ENCODE measurements at places on chromosomes 4 and X.

- DNase-seq, result no peak
Observed at GRCh38 chr4:123081971-123082370, 159.6 kb upstream of the NUDT6 start.

DNA sequence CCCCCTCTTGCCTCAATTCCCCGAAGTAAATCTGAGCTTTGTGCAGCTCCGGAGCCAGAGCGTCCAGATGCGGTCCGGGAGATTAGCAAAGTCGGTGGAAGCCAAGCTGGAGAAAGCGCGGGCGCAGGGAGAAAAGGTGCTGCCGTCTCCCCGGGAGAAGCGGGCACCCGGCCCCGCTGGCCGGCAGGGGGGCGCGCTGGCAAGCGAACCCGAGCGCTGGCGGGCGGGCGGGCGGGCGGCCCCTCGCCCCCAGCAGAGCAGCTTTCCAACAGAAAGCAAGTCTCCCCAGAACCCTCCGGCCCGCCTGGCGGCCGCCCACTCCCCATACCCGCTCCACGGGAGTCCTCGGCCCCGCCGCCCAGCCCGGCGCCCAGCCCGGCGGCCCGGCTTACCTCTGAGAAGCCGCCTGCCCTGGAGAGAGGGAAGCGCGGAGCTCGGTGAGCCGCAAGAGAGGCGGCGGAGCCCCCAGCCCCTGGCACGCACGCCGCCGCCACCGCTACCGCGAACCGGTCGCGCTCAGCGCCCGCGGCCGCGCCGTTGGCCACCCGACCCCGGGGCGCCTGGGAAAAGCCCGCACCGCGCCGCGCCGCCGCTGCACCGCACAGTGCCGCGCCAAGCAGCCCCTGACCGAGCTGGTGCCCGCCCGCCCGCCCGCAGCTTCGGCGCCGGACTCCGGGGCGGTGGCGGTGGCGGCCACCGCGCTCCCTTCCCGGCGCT is 529 bp upstream of the CITED1 start:
- no peak for DNase-seq

DNA sequence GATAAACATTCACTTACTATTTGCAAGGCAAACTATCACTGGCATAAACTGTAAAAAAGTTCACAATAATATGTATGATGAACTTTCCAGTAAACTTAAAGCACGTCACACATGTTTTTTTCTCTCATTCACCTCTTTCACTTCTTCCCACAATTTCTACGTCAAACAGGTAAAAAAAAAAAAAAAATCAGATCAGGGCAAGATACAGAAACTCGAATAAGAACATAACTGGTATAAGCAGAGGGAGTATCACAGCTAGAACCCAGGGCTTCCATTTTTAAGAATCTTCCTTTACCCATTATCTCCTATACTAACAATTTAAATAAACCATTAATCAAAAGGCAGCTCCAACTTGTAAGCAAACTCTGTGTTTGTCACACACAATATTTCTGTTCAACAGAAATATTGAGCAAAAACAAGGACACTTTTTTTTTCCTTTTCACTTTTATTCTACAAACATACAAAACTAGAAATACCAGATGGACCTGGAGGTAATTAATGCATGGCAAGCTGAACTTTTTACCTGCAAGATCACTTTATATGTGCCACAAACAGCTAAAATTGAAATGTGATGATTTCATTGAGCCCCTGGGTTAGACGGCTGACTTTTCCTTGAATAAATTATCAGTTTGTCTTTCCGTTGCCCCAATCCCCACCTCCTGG is 47.5 kb upstream of the NSUN7 start:
- no peak for DNase-seq

DNA sequence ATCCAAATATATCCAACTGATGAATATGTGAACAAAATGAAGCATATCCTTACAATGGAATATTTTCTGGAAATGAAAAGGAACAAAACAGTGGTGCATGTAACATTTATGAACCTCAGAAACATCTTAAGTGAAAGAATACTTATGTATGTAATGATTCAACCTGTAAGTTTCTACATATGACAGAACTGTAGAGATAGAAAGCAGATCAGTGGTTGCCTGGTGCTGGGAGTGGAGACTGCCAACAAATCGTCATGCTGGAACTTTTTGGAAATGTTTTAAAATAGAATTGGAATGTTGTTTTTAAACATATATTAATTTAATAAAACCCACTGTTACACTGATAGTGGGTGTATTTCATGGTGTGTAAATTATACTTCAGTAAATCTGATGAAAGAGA is 667.5 kb downstream of the RAPGEF2 start:
- DNase-seq, result no peak

DNA sequence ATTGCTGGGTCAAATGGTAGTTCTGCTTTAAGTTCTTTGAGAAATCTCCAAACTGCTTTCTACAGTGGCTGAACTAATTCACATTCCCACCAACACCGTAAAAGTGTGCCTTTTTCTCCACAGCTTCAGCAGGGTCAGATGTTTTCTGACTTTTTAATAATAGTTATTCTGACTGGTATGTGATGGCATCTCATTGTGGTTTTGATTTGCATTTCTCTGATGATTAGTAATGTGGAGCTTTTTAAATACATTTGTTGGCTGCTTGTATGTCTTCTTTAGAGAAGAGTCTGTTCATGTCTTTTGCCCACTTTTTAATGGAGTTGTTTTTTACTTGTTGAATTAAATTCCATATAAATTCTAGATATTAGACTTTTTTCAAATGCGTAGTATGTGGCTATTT is 257.5 kb upstream of the ANKRD50 start:
- no peak for DNase-seq

GRCh38 chrX:131301155-131301554 is 12.0 kb upstream of the IGSF1 start:
- DNase-seq, result no peak

- no peak for DNase-seq
Observed at GRCh38 chrX:16258882-16259281, 91.6 kb downstream of the MAGEB17 start.

- no peak for DNase-seq
Observed at GRCh38 chrX:96771486-96771885, 86.8 kb downstream of the DIAPH2 start.
